ENCODE measurements at places on chromosomes 1 and 21. TPM values are rescaled to one million over a fixed set of nuclear protein-coding genes. Genes with fewer than 3 reads are reported as not detected.

DENND2D gene
- 139 TPM for total RNA-seq

DNA sequence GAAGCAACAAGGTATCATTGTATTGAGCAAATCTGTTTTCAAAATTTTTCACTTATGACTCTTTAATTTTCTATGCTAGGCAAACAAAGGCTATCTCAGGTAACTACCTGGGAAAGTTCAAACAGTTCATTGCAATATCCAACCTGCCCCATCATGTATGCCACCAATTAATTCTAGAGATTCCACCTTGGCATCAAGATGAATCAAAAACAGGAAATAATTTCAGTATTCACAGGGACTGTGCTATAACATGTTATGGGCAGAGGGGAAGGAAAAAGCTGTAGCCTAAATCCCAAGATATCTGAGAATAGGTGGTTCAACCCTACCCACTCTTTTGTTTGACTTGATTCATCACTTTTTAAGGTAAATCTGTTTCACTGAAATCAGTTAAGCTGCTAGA is 67.5 kb upstream of the SH3GLB1 start:
- H3K36me3 ChIP-seq, result no peaks in the 10 kb centered on the region
- no peak overlapping the region for H3K27ac ChIP-seq
- DNase-seq, result no peak

DNA sequence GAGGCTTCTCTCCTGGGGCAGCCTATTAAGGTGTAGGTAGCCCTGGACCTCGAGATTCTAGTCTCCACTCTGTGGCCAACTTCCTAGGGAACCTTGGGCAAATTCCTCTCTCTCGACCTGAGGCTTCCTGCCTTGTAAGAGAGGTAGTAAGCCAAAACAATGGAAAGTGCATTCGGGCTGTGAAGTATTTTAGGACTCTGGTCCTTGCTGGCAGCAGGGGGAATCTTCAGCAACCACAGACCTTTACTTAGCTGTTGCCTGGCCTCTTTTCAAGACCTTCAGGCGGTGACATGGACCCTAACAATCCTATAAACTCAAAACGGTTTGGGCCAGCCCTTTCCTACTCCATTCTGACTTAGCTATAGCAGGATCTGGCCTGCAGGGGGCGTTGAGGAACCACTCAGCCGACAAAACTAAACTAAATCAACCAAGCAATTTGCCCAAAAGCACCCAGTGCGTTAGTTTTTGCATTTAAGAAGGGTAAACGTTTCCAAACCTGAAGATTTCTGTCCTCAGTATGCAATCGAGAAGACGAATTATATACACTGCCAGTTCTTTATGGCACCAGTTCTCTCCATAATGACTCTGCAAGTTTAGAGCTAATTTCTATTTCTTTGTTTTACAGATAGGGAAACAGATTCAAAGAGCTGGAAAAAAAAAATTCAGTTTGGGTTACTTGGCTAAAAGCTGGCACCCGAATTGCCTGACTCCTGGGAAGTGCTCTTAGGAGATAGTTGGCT is 10.9 kb upstream of the SESN2 start:
- peak; percentile 75 for DNase-seq

DNA sequence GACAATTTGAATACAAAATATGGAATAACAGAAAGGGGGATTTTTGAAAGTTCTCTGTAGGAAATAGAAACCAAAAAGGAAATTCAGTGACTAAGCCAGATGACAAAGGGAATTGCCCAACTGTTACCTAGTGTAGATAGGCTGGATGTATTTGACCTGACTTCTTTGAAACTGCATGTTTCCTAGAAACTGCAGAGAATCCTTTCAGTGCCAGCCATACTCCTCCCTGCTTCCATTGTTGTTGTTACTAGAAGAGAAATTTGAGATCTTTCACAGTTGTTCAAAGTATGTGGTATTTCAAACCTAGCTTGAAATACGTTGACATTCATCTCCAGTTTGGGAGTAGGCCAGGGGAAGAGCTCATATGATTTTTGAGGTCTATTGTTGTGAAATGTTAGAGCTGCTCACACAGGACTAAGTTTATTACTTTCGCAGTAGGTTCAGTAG is 1.8 kb upstream of the GBP5 start:
- H3K36me3 ChIP-seq, result peaks cover 20% of the 10 kb centered on the region
- peaks cover 71% of the 10 kb centered on the region for H3K4me1 ChIP-seq
- no peak for DNase-seq
- peak overlapping the region; percentile 71 for H3K4me3 ChIP-seq
- peak overlapping the region; percentile 93 for H3K27ac ChIP-seq

- H3K4me1 ChIP-seq, result no peaks in the 10 kb centered on the region
- H3K4me3 ChIP-seq, result no peak overlapping the region
- no peak overlapping the region for H3K27ac ChIP-seq
- DNase-seq, result no peak
- no peaks in the 10 kb centered on the region for H3K27me3 ChIP-seq
Measured at GRCh38 chr1:189269011-189269410, 1208.7 kb downstream of the BRINP3 start.

GRCh38 chr1:225908013-225908640 is 15.9 kb downstream of the PYCR2 start:
- H3K27me3 ChIP-seq, result peaks cover 12% of the 10 kb centered on the region
- H3K4me1 ChIP-seq, result peaks cover 7% of the 10 kb centered on the region
- H3K4me3 ChIP-seq, result no peak overlapping the region
- no peak for DNase-seq
- H3K36me3 ChIP-seq, result no peaks in the 10 kb centered on the region

HPDL gene
- total RNA-seq, result 26.8 TPM

GRCh38 chr1:9294910-9295636 is 2.4 kb downstream of the SPSB1 start:
- H3K4me3 ChIP-seq, result no peak overlapping the region
- H3K27me3 ChIP-seq, result no peaks in the 10 kb centered on the region
- H3K27ac ChIP-seq, result no peak overlapping the region

TCHHL1 gene
- total RNA-seq, result not detected

- no peak overlapping the region for H3K4me3 ChIP-seq
- H3K27me3 ChIP-seq, result no peaks in the 10 kb centered on the region
- H3K4me1 ChIP-seq, result no peaks in the 10 kb centered on the region
- DNase-seq, result no peak
- no peaks in the 10 kb centered on the region for H3K36me3 ChIP-seq
Measured at GRCh38 chr1:17861685-17862084, 106.6 kb downstream of the ACTL8 start.

SPATA1 gene
- total RNA-seq, result 1.5 TPM

ARTN gene
- total RNA-seq, result 0.39 TPM

GRCh38 chr1:87072904-87073303 is 158.5 kb downstream of the HS2ST1 start:
- DNase-seq, result no peak
- no peak overlapping the region for H3K4me3 ChIP-seq
- H3K27me3 ChIP-seq, result no peaks in the 10 kb centered on the region
- peaks cover 11% of the 10 kb centered on the region for H3K4me1 ChIP-seq

SLC25A33 gene
- total RNA-seq, result 9.6 TPM

All from activated T-helper 2 cell treated with anti-CD3 and anti-CD28 coated beads, Interferon-gamma antibody, Interleukin-2, Interleukin-4, amounts not matched to agents 10 μg/mL and 5 μg/mL and 100 μg/mL, durations not matched to agents 14 hours and 24 hours and 36 hours (primary cell).